Bladder microvascular endothelial cell (primary cell): ENCODE measurements at places on chromosomes 6 and 20. TPM values are rescaled to one million over a fixed set of nuclear protein-coding genes. Genes with fewer than 3 reads are reported as not detected.

The RCAN2 gene
- total RNA-seq: 0.63 and 3.2 TPM in 2 replicates

The PPIL1 gene
- 16.2 and 24.6 TPM in 2 replicates for total RNA-seq

The NKAPL gene
- 0.32 and 0.57 TPM in 2 replicates for total RNA-seq

The VSTM2L gene
- under 0.01 and 0.31 TPM in 2 replicates for total RNA-seq

The ZNF133 gene
- total RNA-seq: 13.9 and 20.5 TPM in 2 replicates

The CST2 gene
- not detected in 2 replicates for total RNA-seq

The CCN6 gene
- not detected in 2 replicates for total RNA-seq

The DAAM2 gene
- 0.16 and 0.57 TPM in 2 replicates for total RNA-seq

The MYMX gene
- 0.31 and 0.49 TPM in 2 replicates for total RNA-seq

The RUNX2 gene
- not detected in 2 replicates for total RNA-seq

The ANGPT4 gene
- not detected in 2 replicates for total RNA-seq

The DEFB132 gene
- not detected in 2 replicates for total RNA-seq

The MAN1A1 gene
- 18.8 and 60.5 TPM in 2 replicates for total RNA-seq

The PACSIN1 gene
- total RNA-seq: not detected in 2 replicates

The RAD21L1 gene
- not detected in 2 replicates for total RNA-seq

The DYNLT2 gene
- 0.81 and 0.88 TPM in 2 replicates for total RNA-seq

The FAM184A gene
- 0.32 and 0.38 TPM in 2 replicates for total RNA-seq

The OR14J1 gene
- total RNA-seq: not detected in 2 replicates

The RANBP9 gene
- total RNA-seq: 17.6 and 40.2 TPM in 2 replicates

The ADTRP gene
- 0.76 and 1.3 TPM in 2 replicates for total RNA-seq

The APCDD1L gene
- 0.13 TPM in 1 of 2 replicates, not detected in the other for total RNA-seq

The TAGAP gene
- total RNA-seq: not detected in 2 replicates

The GPR6 gene
- not detected in 2 replicates for total RNA-seq

The SPACA1 gene
- total RNA-seq: not detected in 2 replicates

The MUC21 gene
- total RNA-seq: not detected in 2 replicates

The IMPG1 gene
- not detected in 2 replicates for total RNA-seq

The GSTA2 gene
- total RNA-seq: not detected in 2 replicates

The TMEM244 gene
- not detected in 2 replicates for total RNA-seq

The EBF4 gene
- under 0.01 and 2.6 TPM in 2 replicates for total RNA-seq

The MAS1 gene
- under 0.01 TPM in 1 of 2 replicates, not detected in the other for total RNA-seq

The TRIM10 gene
- total RNA-seq: not detected in 2 replicates

The NTSR1 gene
- under 0.01 TPM in 1 of 2 replicates, not detected in the other for total RNA-seq

The UBD gene
- 7.0 and 231 TPM in 2 replicates for total RNA-seq

The MUC22 gene
- total RNA-seq: not detected in 2 replicates

The OR2B6 gene
- total RNA-seq: not detected in 2 replicates

The PRDM13 gene
- not detected in 2 replicates for total RNA-seq

The LY6G6C gene
- not detected in 2 replicates for total RNA-seq

The C20orf204 gene
- 2.8 and 4.5 TPM in 2 replicates for total RNA-seq

The DDR1 gene
- total RNA-seq: 2.6 and 18.4 TPM in 2 replicates

The HUS1B gene
- 0.65 and 3.7 TPM in 2 replicates for total RNA-seq

The TCP1 gene
- total RNA-seq: 172 and 310 TPM in 2 replicates

The PRR18 gene
- not detected in 2 replicates for total RNA-seq

The NRSN1 gene
- total RNA-seq: not detected in 2 replicates

The PRIM2 gene
- total RNA-seq: 14.7 and 14.9 TPM in 2 replicates

The GRM1 gene
- total RNA-seq: under 0.01 TPM in 1 of 2 replicates, not detected in the other

The HINT3 gene
- total RNA-seq: 9.9 and 14.5 TPM in 2 replicates

The MLIP gene
- 1.1 and 1.5 TPM in 2 replicates for total RNA-seq

The VNN1 gene
- total RNA-seq: 0.06 TPM in 1 of 2 replicates, not detected in the other

The SASH1 gene
- total RNA-seq: 65.4 and 123 TPM in 2 replicates

The POPDC3 gene
- total RNA-seq: 0.49 and 0.82 TPM in 2 replicates

The BANF2 gene
- total RNA-seq: not detected in 2 replicates

The PRSS35 gene
- total RNA-seq: 0.16 TPM in 1 of 2 replicates, not detected in the other

The TIAM2 gene
- 2.8 and 20.6 TPM in 2 replicates for total RNA-seq

The KATNA1 gene
- total RNA-seq: 20.4 and 23.9 TPM in 2 replicates

The TNXB gene
- 0.49 and 6.1 TPM in 2 replicates for total RNA-seq

The JARID2 gene
- 8.1 and 14.7 TPM in 2 replicates for total RNA-seq
